ENCODE measurements at places on chromosomes 13 and 19.

- no peak for DNase-seq
These were observed 261.8 kb downstream of the ABCC4 start for GRCh38 chr13:95039415-95039814.

DNA sequence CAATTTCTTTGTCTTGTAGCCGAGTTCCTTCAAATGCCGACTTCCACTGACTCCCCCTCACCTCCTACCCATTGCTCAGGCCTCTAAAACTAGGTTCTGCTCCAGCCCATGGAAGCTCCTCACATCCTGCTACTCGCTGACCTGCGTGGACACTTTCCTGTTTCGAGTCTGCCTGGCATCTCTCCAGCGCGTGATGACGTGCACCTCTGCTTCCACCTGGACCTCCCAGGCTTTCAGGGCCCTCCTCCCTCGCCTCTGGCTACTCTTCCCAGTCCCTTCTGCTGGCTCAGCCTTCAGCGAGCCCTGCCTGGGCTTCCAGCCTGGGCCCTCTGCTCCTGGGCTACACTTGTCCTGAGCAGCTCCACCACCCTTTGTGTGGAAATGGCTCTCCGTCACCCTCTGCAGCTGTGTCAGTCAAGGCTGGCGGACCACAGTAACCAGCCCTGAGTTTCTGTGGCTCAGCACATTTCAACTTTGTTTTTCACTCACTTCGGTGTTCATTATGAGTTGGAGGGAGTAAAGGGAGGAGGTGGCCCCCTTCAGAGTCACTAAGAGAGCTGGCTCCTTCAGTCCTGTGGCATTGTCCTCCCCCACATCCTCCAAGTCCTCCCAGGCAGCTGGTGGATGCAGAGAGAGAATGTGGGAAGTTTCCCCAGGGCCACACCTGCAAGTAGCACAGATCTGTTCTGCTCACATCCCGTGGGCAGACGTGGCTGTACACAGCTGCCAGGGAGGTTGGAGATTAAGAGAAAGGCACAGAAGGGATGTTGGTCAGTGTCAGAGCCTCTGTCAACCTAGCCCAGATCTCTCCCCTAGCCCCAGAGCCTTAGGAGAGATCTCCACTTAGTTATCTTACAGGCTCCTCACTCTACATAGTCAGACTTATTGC, 49.4 kb downstream of the SERP2 start:
- no peak for DNase-seq

- DNase-seq: no peak
These were observed 29.2 kb upstream of the MPHOSPH8 start for GRCh38 chr13:19604306-19604705.

DNA sequence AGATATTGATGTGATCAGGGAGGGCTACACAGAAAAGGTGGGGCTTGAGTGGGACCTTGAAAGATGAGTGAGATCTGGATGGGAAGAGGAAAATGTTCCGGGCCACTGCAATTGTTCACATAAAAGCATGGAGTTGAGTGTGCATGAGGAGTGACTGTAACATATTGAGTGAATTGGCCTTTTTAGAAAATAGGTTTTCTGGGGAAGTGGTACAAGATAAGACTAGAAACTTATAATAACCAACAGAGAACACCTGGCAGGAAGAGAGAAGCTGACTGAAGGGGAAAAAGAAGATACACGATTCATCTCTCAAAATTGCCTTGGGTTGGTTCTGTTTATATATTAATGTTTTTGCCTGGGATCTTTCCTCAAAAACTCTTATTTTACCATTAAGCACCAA, 32.2 kb downstream of the SLC10A2 start:
- no peak for DNase-seq

GRCh38 chr19:14871619-14872230, 14.2 kb downstream of the OR7A17 start:
- no peak for DNase-seq

GRCh38 chr19:39328046-39328705, 7.5 kb upstream of the LRFN1 start:
- peak; percentile 48 for DNase-seq

- DNase-seq: no peak
These were observed 15.4 kb downstream of the TLE5 start for GRCh38 chr19:3046698-3047495.

- DNase-seq: no peak
These were observed 222.3 kb downstream of the TEX29 start for GRCh38 chr13:111542530-111543341.

- DNase-seq: no peak
These were observed 1440.5 kb upstream of the SPRY2 start for GRCh38 chr13:81781471-81781870.

- no peak for DNase-seq
These were observed 108.2 kb downstream of the KCNRG start for GRCh38 chr13:50123515-50123861.

DNA sequence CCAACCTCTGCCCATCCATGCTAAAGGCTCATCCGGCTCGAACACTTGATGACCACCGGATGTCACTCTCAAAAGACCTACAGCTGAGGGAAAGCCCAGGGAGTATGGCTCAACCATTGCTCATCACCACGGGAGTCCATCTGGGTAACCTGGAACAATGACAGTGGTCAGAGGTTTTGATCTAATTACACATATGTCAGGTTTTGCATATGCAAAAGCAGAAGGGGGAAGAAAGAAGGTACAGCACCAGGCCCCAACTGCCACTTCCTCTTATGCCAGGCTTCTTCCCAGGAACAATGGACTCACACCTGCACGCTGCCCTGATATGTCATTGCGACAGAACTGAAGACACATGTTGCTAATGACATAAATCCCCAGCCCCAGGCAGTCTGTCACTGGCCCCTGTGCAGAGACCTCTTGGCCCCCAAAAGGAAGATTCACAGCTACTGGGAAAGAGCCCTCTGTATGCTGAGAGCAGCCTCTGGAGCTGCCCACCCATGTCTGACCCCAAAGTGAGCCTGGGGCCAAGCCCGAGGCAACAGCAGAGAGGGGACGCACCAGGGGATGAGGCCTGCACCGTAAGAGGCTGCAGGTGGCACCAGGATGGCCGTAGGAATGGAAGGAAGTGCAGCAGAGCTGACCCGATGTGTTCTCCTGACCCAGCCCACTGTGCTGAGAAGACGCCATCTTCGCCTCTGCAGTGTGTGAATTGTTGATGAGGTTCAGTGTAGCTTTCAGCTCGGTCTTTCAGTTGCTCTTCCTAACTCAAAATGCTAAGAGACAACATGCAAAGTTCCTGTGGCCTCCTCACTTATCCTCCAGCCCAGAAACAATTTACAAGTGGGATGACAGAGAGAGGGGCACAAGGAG, 26.3 kb downstream of the EPS15L1 start:
- DNase-seq: peak; percentile 81
